ENCODE measurements at places on chromosomes 5 and 9.
A peak's percentile ranks its signal among the peaks of the same experiment; 100 is the strongest.

GRCh38 chr9:88437210-88438146 lies 49.2 kb downstream of the SPIN1 start:
- DNase-seq = no peak

- DNase-seq = peak; percentile 71
Observed at GRCh38 chr5:160105686-160106360, 13.4 kb downstream of the PWWP2A start.

GRCh38 chr9:129549139-129549538 lies 71.8 kb downstream of the C9orf50 start:
- DNase-seq = no peak

DNA sequence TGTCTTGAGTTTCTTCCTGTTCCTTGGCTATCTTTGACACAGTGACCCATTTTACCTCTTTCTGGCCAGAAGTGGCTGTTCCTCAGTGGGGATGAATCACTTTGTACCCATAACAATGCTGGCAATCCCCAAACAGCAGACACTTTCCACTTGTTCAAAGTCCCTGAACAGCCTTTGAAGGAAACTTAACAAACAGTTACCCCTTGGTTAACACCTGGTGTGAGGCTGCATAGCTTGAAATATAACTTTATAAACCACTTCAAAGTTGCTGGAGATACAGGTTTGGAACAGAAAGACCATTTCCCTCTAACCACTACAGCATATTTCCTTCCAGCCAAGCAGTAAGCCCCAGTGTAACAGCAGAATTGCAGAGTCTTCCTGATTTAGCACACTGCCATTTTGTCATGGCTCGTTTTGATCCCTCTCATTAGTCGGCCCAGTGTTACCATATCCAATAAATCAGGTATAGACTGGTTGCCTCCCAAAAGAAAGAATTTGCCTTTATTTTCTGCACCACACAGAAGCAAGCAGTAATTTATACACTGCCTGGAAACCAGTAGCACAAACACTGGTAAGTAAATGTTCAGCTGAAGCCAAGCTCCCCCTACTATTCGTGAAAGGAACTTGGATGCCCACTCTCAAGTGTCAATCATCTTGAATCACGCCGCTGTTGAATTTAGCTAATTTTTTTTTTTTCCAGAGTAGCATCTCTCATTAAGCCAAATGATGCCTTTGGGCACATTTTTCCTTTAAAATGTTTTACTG lies 225.9 kb downstream of the PIK3R1 start:
- no peak for DNase-seq

DNA sequence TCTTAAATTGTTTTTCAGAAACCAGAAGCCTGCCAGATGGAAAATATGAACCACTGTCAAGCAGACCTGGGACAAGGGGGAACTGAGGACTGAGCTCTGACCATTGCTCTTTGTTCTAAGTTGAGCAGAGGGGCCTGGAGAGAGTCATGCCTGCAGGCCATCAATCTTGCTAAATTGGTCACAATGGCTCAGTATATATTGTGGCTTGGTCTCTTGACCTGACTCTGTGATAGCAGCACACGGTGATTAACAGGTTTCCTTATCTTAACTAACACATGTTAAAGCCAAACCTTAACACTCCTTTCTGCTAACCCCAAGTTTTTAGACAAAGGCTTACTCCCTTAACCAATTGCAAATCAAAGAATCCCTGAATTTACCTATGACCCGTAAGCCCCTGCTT lies 1281.2 kb upstream of the NUDT12 start:
- DNase-seq = no peak

DNA sequence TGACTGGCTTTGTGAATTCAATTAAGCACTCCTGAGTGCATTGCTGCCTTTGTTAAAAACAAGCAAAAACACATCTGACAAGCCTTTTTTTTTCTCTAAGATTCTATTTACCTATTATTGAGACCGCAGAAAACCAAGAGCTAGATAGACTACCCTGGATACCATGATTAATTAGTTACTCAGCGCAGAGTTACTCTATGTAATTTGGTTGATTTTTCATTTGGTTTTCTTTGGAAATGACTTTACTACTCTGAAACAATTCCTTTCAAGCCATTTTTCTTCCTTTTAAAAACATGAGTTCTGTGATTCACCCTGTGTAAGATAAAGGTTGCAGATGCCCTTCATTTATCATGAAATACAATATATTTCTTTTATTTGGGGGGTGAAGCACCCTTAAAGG lies 421.6 kb upstream of the PIK3R1 start:
- DNase-seq = no peak

DNA sequence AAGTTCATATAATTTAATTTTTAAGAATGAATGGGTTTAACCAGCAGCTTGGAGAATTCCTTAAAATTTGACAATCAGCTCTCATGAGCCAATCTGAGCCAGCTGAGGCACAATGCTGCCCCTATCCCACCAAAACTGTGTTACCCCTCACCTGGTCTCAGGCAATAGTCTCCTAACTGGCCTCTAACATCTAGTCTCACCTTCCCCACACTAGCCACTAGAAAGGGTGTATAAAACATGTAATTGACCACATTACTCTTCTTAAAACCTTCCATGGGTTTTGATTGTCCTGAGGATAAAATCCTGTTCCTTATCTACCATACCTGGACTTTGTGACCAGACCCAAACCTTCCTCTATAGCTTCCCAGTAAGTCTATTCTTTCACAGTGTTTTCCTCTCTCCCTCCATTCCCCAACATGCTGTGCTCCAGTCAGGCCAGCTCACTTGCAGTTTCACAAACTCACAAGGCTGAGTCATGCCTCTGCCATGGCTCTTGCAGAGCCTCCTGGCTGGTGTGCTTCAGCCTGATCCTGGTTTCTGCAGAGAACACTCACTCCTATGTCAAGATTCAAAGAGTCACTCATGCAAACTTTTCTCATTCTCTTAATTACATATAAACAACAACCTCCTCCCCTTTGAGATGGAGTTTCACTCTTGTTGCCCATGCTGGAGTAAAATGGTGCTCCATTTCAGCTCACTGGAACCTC lies 16.0 kb upstream of the ZCCHC7 start:
- peak; percentile 63 for DNase-seq

- peak; percentile 1 for DNase-seq
Observed at GRCh38 chr5:43967165-43967564, 364.2 kb downstream of the NNT start.

DNA sequence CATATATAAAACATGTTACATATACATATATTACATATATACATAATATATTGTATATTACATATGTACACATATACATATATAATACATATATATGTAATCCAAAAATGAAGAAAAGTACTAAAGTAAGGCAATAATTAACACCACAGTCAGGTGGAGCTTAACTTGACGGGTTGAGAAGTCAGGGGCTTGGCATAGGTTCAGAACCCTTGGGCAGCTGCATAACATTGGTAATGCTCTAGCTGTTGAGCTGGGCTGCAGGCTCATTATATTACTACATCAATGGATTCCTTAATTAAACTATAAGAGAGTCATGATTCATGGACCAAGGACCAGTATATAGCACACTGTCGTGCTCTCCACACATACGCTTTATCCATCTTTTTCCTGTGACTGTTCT lies 435.2 kb upstream of the ADAMTS16 start:
- DNase-seq = no peak

DNA sequence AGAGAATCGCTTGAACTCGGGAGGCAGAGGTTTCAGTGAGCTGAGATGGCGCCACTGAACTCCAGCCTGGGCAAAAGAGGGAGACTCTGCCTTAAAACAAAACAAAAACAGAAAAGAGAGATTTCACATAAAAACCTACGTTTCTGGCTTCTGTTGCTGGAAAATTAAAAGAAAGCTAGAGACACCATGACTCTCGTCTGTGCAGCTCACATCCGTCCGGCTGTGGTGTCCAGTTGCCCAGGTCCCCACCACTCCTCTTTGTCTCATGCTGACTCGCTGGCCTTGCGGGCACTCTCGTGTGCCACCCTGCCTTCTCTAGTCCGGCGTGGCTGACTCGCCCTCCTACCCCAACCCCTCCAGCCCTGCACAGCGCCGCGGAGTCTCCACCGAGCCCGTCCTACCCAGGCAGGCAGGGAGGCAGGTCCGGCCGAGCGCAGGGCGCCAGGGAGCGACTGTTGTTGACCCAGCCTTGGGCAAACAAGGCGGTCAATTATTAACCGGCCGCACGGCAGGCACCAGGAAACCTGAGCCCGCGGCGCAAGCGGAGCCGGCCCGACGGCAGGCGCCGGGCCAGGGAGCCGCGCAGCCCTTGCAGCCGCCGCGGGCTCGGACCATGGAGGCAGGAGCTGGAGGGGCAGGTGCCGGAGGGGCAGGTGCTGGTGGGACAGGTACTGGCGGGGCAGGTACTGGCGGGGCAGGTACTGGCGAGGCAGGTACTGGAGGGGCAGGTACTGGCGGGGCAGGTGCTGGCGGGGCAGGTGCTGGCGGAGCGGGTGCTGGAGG lies at the start of gene PRRT1B:
Gene PRRT1B (plus strand): TSS at position 521 of the 783 bp plus-strand sequence. CDS start 93 bp downstream, at position 614.
- DNase-seq = no peak

GRCh38 chr9:77512876-77513275 lies 135.2 kb downstream of the GNA14 start:
- no peak for DNase-seq

DNA sequence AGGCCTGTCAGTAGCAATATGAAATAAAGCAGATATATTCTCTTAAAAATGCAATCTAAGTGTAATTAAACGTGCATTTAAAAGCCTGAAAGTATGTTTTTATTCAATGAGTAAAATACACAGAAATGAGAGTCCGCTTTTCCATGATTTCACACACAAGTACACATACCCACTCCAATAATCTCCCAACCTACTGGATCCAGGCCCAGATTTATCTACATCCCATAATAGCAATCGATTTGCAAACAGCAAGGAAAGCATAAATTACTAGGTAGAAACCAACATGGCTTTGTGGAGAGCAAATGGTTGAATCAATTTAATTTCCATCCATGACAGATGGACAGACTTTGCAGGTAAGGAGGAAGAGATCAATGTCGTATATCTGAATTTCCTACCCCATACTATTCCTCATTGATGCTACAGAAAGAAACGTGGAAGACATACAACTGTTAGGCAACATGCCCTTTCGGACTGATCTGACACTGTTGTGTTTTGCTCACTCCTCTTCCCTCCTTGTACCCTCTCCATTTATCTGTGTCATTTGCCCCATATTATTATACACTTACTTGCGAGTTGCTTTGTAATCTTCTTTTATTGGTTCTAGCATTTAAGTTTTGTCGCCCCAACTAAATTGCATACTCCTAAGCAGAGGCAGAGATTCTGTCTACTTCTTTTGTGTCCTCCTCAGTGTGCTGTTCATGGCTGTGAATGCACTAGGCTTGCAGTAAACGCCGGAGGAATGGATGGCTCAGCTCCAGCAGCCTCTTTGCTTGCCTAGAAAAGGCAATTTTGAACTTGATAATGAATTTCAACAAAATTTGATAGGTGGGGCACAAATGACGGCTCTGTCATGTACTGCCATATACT lies 133.6 kb downstream of the NFIB start:
- no peak for DNase-seq

GRCh38 chr5:135185481-135186065 lies 151.5 kb upstream of the PITX1 start:
- no peak for DNase-seq

GRCh38 chr5:168972731-168973130 lies 328.2 kb downstream of the SLIT3 start:
- DNase-seq = no peak

All from fibroblast of villous mesenchyme (primary cell).